ENCODE measurements at places on chromosomes 2 and 18. TPM values are rescaled to one million over a fixed set of nuclear protein-coding genes. Genes with fewer than 3 reads are reported as not detected.

The CD8B2 gene
- 0.01 TPM for polyA plus RNA-seq

The ATOH8 gene
- polyA plus RNA-seq = 48.7 TPM

The GCG gene
- 0.18 TPM for polyA plus RNA-seq

The SLC35F6 gene
- 25.1 TPM for polyA plus RNA-seq

The GPR75 gene
- 1.9 TPM for polyA plus RNA-seq
